ENCODE measurements at places on chromosomes 11 and 22.

DNA sequence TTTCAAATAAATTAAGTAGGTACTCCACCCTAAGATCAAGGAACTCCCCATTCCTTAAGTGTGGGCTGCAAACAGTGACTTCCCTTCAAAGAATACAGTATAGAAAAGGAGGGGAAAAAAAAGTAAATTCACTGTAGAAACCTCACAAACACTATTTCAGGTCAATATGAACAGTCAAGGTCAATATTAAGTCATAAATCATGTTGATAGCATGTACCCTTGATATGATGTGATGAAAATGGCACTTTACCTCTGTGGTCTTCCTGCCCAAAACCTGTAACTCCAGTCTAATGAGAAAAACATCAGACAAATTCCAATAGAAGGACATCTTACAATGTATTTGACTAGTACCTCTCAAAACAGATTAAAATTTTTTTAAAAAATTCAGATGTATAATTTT is 8.2 kb downstream of the CKAP5 start:
- DNase-seq, result no peak

DNA sequence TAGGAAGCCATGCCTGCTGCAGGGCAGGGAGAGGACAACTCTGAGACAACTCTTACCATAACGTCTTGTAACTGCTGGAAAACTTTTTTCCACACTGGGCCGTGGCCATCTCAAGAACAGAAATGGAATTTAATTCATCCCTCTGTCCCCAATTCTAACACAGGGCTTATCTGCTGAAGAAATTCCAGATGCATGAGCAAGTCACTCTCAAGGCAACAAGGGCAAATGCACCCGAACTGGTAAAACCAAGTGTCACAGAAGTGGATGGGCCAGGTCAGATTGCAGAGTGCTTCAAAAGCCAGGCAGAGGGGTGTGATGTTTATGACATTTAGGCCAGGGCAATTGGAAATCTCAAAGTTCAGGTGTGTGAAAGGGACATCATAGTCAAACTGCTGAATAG is 7.4 kb downstream of the SMPD1 start:
- DNase-seq, result no peak

DNA sequence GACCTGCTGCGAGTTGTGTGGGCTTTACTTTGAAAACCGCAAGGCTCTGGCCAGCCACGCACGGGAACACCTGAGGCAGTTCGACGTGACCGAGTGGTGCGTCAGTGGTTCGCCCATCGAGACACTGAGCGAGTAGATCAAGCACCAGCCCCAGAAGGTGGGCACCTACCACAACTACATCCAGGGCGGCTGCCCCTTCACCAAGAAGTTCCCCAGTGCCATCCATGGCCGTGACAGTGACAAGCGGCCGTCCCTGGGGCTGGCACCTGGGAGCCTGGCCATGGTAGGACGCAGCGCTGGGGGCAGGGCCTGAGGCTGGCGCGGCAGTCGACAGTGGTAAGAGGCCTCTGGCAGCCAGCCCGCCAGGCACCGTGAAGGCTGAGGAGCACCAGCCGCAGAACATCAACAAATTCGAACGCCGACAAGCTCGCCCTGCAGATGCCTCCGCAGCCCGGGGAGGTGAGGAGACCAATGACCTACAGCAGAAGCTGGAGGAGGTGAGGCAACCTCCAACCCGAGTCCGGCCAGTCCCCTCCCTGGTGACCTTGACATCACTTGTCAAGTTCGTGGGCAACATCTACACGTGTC is 545.2 kb upstream of the CCDC179 start:
- DNase-seq, result no peak

- no peak for DNase-seq
Measured at GRCh38 chr11:19735909-19736498, 23.4 kb downstream of the NAV2 start.

DNA sequence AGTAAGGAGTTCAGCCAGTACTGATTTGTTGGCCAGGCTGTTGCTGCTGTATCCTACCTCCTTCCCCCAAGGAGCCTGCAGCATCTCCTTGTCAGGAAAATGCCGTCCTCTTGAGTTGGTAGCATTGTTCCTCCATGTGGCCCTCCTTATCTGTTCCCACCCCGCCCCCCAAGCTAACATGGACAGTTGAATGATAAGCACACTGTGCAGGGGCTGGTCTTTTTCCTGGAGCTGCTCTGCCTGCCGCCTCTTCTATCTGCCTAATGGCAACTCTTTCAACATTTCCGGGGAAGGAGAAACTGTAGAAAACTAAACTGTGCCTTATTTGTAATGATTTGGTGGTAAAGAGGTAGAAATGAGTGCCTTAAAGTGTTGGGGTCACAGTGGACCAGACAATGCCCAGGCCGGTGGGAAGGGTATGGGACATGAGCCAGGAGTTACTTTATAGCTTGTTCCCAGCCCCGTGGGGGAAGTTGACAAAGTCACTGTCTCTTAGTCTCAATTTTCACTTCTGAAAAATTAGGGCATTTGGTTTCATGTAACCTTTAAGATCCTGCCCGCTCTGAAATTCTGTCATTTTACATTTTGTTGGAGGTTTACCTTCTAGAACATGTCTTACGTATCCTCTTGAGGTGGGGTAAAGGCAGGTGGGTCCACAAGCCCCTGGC is 4.5 kb downstream of the FAM118A start:
- DNase-seq, result no peak

GRCh38 chr22:22533417-22533816 is 13.3 kb upstream of the ZNF280A start:
- no peak for DNase-seq

- DNase-seq, result no peak
Measured at GRCh38 chr22:44336962-44337677, 24.4 kb upstream of the SHISAL1 start.

DNA sequence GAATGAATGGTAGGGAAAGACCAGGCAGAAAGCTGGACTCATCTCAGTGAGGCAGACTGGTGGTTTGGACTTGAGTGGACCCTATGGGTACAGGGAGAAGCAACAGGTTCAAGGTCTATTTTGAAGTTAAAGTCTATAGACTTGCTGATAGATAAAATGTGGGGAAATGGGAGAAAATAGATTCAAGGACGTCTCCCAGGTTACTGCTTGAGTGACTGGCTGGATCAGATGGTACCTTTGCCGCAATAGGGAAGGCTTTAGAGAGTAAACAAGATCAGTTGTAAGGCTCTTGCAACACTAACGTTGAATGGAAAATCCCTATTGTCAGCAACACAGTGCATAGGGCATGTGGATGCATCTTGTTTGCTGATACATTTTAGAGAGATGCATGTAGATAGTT is 27.4 kb downstream of the SEZ6L start:
- DNase-seq, result no peak

GRCh38 chr22:48222742-48223487 is 1460.5 kb downstream of the TBC1D22A start:
- DNase-seq, result no peak

GRCh38 chr11:45266676-45267020 is 19.5 kb downstream of the SYT13 start:
- DNase-seq, result no peak
